ENCODE measurements at places on chromosomes 4 and X.

DNA sequence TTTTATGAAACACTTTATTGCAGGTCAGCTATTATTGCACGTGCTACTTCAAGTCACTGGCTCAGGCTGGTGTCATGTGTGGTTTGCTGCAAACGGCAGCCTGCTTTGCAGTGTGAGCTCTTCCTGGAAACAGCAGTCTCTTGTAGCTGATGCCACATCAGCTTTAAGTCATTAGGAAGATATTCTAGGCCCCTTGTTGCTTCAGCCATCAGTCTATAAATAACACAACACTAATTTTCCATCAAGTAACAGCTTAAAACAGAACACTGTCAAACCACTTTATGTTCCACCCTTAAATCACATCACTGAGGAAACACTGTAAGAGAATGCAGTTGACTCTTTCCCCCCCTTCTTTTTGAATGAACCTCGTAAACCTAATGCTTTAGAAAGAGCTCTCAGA, 93.8 kb downstream of the GATB start:
- peak; percentile 81 for DNase-seq

- DNase-seq = no peak
These were observed 152.6 kb downstream of the MID1 start for GRCh38 chrX:10467793-10468192.

DNA sequence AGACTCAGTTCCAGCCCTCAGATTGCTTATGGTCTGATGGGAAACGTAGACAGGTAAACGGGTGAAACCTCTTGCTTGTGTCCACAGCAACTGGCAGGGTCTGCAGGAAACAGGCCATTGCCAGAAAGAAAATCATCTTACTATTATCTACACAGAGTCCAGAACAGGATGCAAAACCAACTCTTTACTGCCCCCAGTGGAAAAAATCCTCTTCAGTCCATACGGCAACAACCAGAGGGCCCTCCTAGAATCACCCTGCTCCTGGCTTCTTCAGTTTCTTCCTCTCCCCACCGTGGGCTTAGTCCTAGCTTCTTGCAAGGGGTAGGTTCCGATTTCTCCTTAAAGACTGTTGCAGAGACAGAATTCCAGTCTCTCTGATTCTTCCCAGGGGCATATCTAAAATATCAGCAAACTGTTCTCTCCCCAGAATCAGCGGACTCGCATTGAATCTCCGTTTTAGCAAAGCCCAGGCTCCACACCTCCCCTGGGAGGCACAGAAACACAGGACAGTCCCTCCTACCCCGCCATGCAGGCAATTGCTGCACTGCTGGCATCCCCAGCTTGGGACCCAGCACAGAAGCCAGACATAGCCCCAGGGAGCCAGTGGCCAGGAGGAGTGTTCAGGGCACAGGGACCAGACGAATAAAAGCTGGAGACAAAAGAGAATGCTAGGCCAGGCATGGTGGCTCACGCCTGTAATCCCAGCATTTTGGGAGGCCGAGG, 41.0 kb upstream of the SH3RF1 start:
- peak; percentile 63 for DNase-seq

GRCh38 chrX:67612231-67612630, 68.4 kb downstream of the AR start:
- no peak for DNase-seq

- DNase-seq = no peak
These were observed 1283.4 kb downstream of the PCDH7 start for GRCh38 chr4:32003548-32003947.

DNA sequence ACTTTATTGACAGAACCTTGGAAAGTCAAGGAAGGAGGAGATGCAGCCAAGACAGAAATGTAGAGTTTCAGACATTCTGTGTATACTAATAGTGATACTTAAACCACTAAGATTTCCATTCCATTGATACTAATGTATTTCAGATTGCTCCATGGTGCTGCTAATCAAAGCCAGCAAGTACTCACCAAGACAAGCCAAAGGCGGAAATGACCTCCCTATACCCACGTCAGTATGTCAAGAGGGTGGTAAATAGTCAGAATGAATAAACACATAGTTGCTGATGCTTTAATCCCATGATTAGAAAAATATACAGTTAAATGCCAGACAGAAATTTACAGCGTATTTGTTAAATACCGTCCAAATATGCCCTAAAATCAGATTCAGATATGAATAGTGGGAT, 417.8 kb upstream of the INTU start:
- DNase-seq = no peak

- DNase-seq = peak; percentile 95
These were observed at the start of gene WWC2 for GRCh38 chr4:183098723-183099536. TSS of gene WWC2 (plus strand) at chr4:183099257. CDS start at chr4:183099492, 235 bp downstream.

DNA sequence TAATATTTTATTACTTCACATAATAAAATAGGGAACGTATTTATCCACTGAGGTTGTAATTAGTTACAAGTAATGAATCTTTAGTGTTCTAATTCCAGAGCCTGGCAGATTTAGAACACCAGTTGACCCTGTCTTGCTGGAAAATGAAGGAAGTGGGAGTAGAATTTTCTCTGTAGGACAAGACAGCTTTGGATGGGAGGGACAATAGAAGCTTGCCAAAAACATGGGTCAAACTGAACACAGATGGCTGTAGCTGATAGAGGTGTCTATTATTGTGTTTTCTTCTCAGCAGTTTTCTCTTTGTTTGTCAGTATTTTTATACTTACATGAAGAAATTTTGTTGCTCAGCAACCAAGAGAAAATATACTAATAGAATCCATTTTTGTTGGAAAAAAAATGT, 20.2 kb downstream of the FAT4 start:
- DNase-seq = no peak

DNA sequence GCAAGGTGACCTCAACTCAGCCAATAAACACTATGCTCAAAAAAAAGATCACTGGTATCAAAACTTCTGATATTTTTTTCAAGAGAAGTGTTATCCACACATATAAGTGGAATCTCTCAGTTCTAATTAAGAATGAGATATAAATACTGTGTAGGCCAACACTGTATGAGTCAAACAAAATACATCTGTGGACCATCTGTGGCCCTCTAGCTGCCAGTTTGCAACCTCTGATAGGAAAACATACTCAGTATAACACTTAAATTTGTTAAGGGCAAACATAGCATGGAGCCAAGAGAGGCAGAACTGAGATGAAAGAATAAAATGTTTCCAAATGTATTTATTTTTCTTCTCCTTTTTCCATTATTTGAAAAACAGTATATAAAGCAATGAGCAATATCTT, 377.3 kb downstream of the ARAP2 start:
- DNase-seq = no peak

DNA sequence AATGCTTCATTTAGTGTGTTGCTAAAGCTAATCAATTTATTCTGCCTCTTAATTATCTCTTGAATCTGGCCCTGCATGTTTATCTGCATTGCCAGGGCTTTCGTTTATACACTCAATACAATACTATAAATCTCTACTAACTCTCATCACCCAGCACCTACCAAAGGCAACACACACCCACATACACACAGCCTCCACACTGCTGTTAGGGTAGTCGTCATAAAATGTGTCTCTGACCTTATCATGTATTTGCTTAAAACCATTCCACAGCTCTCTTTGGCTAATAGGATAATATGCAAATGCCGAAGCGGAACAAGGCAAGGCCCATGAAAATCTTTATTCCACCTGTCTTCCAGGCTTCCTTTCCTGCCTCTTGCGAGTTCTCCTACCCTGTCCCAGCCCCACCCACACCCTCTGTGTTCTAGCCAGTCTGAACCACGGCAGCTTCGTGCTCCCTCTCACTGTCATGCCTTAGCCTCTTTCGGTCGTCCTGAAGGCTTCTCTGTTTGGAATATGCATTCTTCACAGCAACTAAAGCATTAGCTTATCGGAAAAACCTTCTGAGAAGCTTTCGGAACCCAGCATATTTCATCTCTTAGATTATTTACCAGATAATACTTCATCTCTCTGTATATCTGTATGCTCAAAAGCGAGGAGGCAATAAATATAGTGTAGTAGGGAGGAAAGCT, 333.5 kb downstream of the TENM3 start:
- DNase-seq = peak; percentile 49

GRCh38 chrX:76253432-76253831, 80.6 kb downstream of the PBDC1 start:
- peak; percentile 37 for DNase-seq

- peak; percentile 81 for DNase-seq
These were observed 119.7 kb downstream of the PCDH7 start for GRCh38 chr4:30839583-30840520.

DNA sequence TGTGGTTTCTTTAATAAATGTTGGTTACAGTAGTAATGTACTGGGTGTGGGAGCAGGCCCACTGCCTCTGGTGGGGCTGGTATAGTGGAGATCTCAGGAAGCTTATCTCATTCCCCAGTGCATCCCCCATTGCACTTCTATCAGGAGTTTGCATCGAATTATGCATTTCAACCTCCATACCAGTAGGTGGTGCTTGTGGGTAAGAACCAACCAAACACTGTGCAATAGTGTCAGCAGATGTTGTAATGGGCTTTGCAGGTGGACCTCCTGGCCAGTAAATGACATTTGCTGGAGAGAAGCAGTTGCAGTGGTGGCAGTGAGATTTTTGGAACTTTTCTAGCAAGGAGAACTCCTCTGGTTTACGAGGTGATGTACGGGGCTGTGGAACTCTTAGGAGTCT, 150.6 kb downstream of the POU3F4 start:
- DNase-seq = no peak

GRCh38 chrX:17417372-17417771, 42.4 kb downstream of the NHS start:
- DNase-seq = no peak

GRCh38 chrX:39765327-39765726, 332.4 kb downstream of the BCOR start:
- no peak for DNase-seq

DNA sequence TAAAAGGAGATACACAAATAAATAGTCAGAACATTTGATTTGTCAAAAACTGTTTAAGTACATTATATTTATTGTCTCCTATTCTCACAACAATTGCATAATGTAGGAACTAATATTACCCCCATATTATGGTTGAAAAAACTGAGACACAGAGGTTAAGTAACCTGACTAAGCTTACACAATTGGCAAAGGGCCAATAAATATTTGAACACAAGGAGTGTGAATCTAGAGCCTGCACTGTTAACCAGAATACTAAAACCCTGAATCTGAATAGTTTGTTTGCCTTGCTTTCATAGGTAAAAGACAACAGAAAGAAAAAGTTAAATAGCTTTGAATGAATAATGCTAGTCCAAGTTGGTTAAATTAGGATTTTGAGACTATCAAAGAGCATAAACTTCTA, 55.2 kb downstream of the IL13RA2 start:
- no peak for DNase-seq

DNA sequence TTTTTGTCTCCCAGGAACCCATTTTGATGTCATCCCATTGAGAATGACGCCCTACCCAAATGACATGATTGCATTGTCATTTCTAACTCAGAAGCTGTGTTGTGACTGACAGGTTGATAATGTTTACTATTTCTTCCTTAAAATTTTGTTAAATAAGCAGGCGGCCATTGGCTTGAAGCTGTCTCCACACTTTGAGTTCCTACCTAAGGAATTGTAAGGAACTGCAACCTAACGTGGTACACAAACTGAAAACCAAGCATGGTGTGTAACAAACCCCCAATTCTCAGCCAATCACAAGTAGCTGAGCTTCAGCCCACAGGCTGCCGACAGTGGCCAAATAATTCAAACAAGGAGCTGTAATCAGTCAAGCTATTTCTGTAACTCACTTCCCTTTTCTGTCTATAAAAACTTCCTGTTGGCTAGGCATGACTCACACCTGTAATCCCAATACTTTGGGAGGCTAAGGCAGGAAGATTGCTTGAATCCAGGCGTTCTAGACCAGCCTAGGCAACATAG, 2.9 kb upstream of the MND1 start:
- DNase-seq = no peak

DNA sequence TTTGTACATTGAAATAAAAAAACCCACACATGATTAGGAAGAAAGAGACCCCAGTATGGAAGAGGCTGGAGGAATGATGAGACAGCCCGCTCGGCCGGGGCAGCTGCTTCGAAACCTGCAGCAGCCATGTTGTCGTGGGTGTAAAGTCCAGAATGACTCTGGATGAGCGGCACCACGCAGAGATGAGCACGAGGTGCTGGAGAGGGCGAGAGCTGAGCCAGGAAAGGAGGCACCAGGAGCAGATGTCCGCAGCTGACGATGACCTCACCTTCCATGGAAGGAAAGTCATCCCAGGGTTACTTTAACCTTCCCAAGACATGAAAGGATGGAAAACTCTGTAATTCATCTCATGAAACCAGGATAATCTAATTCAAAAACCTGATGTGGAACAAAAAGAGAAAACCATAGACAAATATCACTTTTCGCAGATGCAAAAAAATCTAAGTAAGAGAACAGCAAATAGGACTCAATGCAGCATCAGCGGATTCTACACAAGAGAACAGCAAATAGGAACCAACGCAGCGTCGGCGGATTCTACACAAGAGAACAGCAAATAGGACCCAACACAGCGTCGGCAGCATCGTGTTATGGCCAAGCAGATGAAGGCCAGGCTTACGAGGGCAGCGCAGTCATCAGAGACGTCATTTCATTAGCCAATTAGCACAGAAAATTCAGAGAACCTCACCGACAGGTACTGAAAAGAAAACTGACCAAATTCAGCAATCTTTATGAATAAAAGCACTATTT, 25.9 kb upstream of the SPON2 start:
- no peak for DNase-seq

GRCh38 chrX:11395859-11396258, 102.6 kb downstream of the AMELX start:
- DNase-seq = no peak

DNA sequence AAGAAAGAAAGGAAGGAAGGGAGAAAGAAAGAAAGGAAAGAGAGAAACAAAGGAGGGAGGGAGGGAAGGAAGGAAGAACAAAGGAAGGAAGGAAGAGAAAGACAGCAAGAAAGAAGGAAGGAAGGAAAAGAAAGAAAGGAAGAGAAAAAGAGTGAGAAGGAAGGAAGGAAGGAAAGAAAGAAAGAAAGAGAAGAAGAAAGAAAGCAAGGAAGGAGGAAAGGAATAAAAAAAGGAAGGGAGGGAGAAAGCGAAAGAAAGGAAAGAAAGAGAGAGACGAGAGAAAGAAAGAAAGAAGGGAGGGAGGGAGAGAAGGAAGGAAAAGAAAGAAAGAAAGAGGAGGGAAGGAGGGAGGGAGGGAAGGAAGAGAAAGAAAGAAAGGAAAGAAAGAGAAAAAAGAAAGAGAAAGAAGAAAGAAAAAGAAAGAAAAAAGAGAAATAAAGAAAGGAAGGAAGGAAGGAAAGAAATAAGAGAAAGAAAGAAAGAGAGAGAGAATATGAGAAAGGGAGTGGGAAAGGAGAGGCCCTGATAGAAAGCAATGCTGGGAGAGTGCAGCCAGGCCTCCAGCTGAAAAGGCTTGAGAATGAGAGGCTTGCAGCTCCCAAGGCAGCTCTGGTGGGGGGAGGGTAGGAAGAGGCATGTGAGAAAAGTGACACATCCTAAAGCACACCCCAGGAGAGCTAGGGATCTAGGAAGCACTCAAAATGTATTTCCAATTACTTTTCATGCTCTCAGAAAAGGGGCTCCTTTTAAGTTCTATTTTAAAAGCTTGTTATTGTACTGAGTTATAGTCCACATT, 134.0 kb upstream of the ZIC3 start:
- DNase-seq = no peak

DNA sequence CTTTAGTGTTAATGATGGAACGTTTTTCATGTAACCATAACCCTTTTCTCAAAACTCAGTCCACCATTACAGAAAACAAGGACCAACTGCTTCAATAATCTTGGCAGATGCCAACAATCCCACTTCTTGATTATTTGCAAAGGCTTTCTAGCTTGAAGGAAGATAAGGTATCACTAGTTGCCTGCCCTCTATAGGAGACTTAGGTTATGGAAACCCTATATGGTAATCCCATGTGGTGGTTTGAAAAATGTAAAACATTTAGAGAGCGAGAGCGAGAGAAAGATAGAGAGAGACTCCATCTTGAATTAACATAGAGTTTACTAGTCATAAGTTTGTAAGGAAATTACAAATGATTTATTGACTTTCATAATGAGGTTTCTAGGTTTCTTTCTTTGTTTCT, 1627.5 kb upstream of the TENM3 start:
- no peak for DNase-seq
